Amniotic epithelial cell (primary cell): ENCODE measurements at places on chromosomes 5 and 9.

DNA sequence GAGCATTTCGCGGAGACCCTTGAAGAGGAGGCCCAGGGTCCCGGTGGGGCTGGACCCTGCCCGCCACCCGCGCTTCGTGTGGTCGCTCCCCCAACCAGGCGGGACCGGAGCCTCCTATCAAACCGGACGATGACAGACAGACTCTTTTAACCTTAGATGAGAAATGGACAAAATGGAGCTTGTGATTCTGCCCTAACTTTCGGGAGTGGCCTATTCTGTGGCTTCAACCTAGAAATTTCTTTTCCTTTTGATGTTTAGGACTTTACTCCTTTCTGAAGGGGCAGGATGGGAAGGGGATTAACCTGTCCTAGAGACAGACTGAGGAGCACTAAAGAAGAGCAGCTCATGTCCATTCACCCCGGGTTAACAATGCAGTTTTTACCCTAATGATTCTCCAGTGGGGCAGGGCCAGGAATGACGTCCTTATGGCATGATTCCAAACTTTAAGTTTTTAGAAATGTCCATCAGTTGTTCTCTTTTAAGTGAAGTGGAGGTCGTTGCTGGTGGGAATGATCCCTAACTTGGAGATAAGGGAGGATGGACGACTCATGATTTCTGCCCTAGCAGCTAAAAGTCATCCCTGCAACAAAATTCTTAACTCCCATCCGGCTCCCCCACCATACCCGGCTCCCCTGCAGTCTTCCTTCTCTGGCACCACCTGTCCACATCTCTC, 1.0 kb downstream of the NIPSNAP3A start:
- DNase-seq = peak; percentile 15

DNA sequence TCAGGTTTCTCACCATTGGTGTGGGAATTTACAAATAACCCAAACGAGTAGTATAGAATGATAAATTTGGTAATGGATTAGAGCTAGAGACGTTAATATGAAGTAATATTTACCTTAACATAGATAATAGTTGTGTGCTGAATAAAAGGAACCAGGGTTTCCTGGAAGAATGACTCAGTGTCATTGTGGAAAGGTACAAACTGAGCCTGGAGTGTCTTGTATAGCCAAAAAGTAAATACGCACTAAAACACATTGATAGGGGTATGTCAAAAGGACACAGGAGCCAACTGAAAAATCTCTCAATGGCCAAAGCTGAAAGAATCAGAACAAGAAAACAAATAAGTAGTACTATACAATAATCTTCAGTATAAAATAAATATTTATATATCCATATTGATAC, 363.5 kb downstream of the SLCO4C1 start:
- DNase-seq = no peak

- DNase-seq = peak; percentile 21
Measured at GRCh38 chr5:42721484-42721883, 35.1 kb upstream of the CCDC152 start.

GRCh38 chr5:174612686-174613085, 111.7 kb upstream of the MSX2 start:
- DNase-seq = no peak

DNA sequence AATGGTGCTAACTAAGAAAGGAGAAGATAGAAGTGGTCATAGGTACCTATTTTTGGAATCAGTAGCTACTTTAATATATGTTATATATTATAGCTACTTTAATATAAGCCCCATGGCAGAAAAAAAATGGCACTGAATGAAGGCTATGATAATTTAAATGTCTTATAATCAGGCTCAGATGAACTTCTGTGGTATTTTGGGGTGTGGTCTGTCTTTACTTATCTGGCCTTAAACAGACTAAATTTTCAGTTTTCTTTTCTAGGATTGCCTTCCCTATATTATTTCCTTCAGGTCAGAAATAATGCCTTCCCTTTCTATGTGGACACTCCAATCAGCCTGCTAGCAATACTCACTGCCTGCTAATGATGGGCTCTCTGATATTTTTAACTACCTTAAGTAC, 292.3 kb downstream of the SLF1 start:
- DNase-seq = no peak

- DNase-seq = peak; percentile 84
Measured at GRCh38 chr5:138354926-138355378, 2.5 kb downstream of the KDM3B start.

DNA sequence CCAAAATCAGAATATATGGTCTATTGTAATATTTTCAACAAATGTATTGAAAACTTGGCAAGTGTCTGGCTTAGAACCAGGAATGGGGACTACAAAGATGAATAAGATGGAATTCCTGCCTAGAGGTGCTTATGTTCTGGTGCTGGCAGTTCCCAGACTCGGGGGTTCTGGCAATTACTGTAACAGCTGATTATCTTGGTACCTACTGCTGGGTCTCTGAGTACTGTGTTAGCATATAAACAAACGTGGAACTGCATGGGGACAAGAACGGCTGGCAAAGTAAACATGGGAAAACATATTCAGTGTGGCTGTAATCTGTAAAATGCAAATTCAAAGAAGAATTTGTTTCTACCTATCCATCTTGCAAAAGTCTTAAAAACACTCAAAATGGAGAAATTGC, 89.9 kb downstream of the SLC24A2 start:
- no peak for DNase-seq

DNA sequence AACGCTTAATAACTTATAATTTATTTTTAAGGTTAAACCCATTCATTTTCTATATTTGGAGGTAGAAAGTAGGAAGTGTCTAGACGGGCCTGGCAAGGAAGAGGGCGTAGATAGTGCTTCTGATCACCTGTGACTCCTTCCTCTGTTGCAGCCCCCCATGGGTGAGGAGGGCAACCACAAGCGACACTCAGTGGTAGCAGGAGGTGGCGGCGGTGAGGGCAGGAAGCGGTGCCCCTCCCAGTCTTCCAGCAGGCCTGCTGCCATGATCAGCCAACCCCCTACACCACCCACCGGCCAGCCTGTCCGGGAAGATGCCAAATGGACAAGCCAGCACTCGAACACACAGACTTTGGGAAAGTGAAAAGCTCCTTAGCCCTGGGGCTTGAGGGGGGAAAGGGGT, 36.7 kb downstream of the FAXDC2 start:
- DNase-seq = no peak

DNA sequence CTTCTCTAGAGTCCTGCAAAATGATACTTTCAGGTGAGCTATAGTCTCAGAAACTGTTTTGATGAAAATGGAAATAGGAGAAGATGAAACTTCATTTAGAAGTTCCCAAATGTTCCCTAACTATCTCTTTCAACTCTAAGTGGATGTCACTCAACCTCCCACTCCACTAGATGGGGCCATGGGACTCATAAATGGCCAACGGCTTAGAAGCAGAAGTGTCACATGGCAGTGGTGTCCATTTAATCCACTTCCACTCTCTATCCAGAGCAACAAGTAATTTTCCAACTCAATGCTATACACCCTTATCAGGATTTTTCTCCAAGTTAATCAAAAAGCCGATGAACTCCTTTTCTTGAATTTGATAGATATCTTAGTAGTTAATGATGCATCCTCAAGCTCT, 295.7 kb downstream of the EDIL3 start:
- DNase-seq = peak; percentile 70

- no peak for DNase-seq
Measured at GRCh38 chr5:125113328-125113727, 366.9 kb upstream of the ZNF608 start.

- DNase-seq = peak; percentile 65
Measured at GRCh38 chr5:54722846-54723433, 205.4 kb downstream of the SNX18 start.

DNA sequence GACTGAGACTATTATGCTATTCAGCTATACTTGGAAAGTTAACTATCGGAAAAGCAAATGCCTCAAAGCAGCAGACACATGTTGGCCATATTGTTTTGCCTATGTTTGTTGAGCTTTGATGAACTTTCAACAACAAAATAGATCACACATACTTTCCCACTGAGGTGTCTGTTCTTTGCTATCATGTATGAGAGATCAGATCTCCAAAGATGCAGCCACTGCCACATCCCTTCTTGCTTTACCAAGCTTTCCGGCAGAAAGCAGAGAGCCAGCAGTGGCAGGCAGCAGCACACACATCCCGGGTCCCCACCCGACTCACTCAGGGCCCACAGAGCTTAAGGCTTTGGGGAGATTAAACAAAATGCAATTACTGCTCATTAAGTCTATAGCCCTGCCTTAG, 18.8 kb downstream of the ZBTB5 start:
- no peak for DNase-seq

DNA sequence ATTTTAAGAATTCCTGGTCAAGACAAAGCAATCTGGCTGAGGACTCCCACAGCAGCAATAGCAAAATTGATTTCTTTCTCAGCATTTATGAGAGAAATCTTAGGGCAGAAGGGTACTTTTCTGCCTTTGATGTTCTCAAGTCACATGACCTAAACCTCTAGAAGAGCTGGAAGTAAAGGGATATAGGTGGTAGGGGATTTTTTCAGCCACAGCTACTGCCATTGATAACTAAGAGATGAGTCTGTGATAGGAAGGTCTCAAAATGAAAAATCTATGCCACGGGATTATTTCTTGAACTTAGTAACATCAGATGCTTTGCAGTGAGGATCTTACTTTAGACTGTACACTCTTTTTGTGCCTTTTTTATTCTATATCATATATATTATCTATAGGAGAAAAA, 35.6 kb downstream of the IL6ST start:
- DNase-seq = no peak

GRCh38 chr5:143156086-143156485, 247.4 kb downstream of the NR3C1 start:
- DNase-seq = no peak

GRCh38 chr9:99531313-99531712, 290.4 kb upstream of the NR4A3 start:
- DNase-seq = no peak

- peak; percentile 50 for DNase-seq
Measured at GRCh38 chr5:98433673-98434072, 339.8 kb upstream of the RGMB start.

DNA sequence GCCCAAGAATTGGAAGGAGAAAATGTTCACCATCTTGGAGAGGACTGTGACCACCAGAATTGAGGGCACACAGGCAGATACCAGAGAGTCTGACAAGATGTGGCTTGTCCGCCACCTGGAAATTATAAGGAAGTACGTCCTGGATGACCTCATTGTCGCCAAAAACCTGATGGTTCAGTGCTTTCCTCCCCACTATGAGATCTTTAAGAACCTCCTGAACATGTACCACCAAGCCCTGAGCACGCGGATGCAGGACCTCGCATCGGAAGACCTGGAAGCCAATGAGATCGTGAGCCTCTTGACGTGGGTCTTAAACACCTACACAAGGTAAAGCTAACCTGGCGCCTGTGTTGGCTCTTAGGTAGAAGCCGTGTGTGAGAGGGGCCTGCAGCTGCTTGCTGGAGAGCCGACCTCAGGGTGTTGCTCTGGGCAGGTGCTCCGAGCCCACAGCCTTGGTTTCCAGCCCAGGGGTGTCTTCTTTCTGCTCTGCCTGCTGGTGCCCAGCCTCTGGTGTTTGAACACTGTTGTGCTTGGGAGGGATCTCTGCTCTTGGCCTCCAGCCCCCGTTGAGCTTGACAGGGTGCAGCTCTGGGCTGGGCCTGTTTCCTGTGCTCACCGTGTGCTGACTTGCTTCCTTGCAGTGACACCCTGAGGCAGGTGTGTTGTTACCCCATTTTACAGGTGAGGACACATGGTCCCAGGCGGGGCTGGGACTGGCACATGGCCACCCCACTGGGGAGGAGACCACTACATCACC, 10.9 kb downstream of the EXOC3 start:
- no peak for DNase-seq

DNA sequence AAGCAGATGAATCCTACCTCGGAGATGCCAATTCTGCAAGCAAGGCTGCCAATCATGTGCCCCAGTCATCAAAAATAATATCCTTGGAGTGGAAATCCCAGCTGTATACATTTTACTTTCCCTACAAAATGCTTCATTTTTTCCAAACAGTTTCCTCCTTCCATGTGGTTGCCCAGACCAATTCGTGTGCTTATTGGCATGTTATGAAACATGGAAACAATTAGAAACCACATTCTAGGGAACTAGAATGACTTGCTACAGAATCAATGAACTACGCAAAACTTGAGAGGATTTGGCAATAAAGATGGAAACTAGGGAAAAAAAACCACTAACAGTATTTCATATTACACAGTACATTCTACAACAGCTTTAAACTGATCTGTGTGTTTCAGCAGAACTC, 584.5 kb upstream of the DMAC1 start:
- no peak for DNase-seq

DNA sequence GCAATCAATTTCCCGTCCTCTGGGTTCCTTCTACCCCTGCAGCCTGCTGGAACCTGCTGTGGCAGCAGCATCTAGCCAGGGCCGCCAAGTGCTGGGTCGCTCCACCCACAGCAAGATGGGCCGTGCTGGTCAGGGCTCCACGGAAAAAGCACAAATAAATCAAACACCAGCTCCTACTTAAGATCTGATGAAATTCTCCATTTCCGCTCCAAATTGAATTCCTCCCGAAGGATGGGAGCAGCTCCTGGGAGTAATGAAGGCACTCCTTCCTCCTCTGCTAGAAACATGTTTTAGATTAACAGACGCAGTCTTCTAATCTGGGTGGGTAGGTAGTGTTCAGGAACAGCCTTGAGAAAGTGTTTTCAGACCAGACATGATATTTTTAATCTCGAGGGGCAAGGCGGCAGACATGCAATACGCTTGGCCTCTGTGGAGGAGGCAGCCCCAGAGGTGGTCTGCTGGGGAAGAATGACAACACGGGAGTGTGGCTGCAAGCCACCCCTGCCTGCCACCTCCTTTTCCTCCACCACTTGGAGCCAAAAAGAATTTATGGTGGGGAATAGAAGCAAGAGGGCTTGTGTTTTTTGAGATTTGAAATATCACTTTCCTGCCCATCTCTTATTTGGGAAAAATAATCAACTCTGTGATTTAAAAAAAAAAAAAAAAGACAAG, 194.1 kb downstream of the AOPEP start:
- peak; percentile 94 for DNase-seq

DNA sequence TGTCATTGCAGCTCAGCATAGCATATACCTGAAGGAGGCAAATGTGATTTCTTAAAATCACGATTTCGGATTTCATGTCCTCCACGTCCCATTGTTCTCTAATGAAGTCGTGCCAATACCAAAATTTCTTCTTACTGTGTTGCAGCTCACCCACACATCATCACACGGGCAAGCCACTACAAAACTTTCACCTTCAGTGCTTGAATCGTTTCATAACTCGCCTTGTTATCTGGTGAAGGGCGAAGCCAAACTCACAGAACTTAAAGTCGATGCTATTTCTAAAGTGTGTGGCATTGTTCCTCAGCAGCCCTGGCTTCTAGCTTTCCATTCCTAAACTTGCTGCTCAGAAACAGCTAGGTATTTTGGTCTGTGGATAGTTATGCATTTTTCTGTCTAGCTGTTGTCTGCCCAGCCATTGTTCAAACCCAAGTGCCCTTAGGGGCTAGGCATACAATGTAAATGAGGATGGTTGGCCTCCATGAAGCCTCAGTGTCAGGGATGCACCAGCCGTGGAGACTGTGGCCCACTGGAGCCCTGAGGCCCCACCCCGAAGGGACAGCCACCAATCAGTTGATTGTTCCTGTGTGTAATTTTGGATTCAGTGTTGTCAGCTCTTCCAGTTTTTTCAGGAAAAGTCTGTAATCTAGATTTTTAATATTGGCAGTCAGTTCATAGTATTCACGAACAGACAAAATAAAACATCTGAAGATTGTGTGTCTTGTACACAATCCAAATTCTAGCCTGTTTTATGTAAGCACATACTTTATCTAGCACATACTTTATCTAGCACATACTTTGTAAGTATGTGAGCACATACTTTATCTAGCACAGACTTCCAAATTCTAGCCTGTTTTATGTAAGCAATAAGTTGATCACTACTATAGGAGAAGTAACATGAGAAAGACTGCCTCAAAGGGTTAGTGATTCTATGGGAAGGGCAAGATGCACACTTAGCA, 112.8 kb downstream of the DAPK1 start:
- peak; percentile 49 for DNase-seq

GRCh38 chr5:136957428-136957827, 541.7 kb downstream of the SPOCK1 start:
- no peak for DNase-seq
